ENCODE measurements at places on chromosomes 1 and 21. TPM values are rescaled to one million over a fixed set of nuclear protein-coding genes. Genes with fewer than 3 reads are reported as not detected.

The RASSF5 gene
- 2.1 TPM for total RNA-seq

The GPR137B gene
- 12.4 TPM for total RNA-seq

The ANGPTL3 gene
- not detected for total RNA-seq

The DNAJC6 gene
- total RNA-seq = 4.7 TPM

The CCDC190 gene
- total RNA-seq = 0.38 TPM

The LORICRIN gene
- total RNA-seq = not detected

The ATAD3C gene
- 1.6 TPM for total RNA-seq
